Smooth muscle cell of the umbilical artery (primary cell): ENCODE measurements at places on chromosomes 4 and X. TPM values are rescaled to one million over a fixed set of nuclear protein-coding genes. Genes with fewer than 3 reads are reported as not detected.

PPP3CA gene
- 52.9 and 53.2 TPM in 2 replicates for total RNA-seq

LRCH2 gene
- total RNA-seq, result 13.4 and 19.7 TPM in 2 replicates

SPACA5 gene
- total RNA-seq, result not detected in 2 replicates

STOX2 gene
- 1.8 and 2.2 TPM in 2 replicates for total RNA-seq

GAGE13 gene
- not detected in 2 replicates for total RNA-seq

CFAP47 gene
- total RNA-seq, result under 0.01 TPM in 1 of 2 replicates, not detected in the other

NAP1L2 gene
- total RNA-seq, result 0.59 and 0.78 TPM in 2 replicates
